ENCODE measurements at places on chromosomes 3 and 15.

DNA sequence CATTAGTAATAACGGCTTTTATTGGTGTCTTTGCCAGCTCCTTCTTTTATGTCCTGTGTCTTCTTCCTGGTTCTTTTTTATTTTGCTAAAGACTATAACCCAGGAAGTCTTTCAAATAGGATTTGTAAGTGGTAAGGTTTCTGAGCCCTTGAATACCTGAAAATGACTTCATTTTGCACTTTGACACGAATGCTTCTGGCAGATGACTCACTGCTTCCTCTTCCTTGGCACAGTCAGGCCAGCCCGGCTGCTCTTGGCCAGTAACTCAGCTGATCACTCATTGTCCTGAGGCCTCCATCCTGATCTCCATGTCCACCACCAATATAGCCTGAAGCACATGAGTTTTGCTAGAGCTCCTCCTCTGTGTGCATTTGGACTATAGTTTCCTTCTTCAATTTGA is 48.7 kb upstream of the NR2E3 start:
- DNase-seq: no peak

GRCh38 chr3:114218006-114218405 is 19.4 kb downstream of the ZNF80 start:
- DNase-seq: no peak

DNA sequence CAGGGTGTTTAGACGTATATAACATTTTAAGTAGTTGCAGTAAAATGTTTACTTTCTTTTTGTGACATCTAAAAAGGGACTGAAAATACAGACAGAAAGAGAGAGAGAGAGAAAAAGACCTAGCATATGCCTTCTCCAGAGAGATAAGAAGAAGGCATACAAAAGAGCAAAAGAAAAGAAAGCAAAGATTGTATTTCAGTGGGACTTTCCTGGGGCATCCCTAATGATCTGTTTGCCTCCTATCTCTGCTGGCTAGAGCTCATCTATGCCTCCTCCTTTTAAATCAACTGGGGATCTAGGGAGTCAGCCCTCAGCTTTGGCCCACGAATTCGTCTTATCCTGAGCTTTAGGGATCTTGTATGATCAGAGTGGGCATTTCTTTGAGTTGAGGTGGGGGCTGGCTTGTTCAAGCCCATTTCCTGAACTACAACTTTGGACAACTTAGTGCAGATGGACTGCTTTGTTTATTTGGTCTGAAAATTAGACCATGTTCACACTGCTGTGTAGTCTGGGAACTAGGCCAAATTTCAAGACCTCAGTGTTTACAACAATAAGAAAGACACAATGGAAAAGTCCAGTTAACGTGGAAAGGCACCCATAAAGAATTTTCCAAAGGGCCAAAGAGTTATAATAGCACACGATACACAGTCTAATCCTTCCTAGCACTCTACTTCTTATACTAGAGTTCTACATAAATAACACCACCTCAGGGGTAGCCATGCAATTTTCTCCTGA is 61.0 kb downstream of the ATP8B4 start:
- no peak for DNase-seq

DNA sequence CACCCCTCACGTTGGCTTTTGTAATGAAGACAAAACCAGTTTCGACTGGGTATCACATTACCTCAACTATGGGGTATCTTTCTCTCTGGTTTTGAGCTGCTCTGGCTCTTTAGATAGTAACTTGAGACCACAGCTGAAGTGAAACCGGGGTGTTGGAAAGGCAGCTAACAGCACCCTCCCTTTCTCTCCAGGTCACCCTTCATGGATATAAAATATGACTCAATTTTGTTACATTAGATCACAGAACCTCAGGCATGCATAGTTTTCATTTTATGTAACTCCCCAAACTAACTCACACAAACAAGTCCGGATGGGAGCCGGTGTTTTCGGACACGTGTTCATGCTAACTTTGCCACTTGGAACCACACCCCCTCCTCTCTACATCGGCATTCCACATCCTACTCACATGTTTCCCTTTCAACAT is 90.7 kb downstream of the NR2F2 start:
- DNase-seq: no peak

- DNase-seq: no peak
Measured at GRCh38 chr3:186255703-186256331, 106.2 kb downstream of the DGKG start.
